ENCODE measurements at places on chromosomes 13 and 19.
A peak's percentile ranks its signal among the peaks of the same experiment; 100 is the strongest.

GRCh38 chr13:64397701-64398100 lies 2832.4 kb downstream of the PCDH9 start:
- DNase-seq, result no peak

DNA sequence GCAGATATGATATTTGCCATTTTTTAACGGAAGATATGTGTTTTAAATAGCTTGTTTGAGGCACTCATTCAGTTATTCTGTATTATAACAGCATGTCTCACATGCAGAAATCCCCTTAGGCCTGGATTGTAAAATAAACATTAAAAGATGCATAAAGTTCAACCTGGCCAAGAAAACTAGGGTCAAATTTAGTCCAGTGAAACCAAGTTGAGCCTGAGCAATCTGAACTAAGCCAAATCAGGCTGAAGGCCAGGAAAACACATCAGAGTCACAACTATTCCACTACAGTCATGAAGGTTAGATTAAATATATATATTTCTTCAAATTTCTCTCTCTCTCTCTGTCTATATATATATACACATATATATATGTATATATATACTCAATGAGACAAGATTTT lies 504.8 kb downstream of the SLITRK1 start:
- no peak for DNase-seq

GRCh38 chr19:43700395-43701000 lies 15.4 kb upstream of the IRGC start:
- peak; percentile 48 for DNase-seq

GRCh38 chr13:101919541-101920181 lies 467.2 kb downstream of the ITGBL1 start:
- no peak for DNase-seq

GRCh38 chr19:56333506-56333905 lies 18.9 kb upstream of the ZSCAN5A start:
- DNase-seq, result no peak

DNA sequence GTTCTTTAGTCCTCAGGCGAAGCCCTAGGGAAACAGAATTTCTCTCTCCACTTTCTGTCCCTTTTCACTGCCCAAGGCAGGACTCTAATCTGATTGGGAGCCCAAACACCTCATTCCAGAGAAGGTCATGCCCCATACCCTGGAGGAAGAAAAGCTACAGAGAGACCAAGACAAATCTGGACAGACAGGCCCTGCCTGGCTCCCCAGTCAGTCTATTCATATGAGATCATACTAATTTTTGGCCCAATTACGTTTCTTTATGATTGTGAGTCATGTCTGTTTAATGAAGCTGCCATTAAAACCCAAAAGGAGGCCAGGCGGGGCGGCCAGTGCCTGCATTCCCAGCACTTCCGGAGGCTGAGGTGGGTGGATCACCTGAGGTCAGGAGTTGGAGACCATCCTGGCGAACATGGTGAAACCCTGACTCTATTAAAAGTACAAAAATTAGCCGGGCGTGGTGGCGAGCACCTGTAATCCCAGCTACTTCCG lies 3.3 kb upstream of the AP3D1 start:
- DNase-seq, result no peak

- peak; percentile 71 for DNase-seq
These were observed 6.8 kb upstream of the ARRDC2 start for GRCh38 chr19:18000915-18001776.

DNA sequence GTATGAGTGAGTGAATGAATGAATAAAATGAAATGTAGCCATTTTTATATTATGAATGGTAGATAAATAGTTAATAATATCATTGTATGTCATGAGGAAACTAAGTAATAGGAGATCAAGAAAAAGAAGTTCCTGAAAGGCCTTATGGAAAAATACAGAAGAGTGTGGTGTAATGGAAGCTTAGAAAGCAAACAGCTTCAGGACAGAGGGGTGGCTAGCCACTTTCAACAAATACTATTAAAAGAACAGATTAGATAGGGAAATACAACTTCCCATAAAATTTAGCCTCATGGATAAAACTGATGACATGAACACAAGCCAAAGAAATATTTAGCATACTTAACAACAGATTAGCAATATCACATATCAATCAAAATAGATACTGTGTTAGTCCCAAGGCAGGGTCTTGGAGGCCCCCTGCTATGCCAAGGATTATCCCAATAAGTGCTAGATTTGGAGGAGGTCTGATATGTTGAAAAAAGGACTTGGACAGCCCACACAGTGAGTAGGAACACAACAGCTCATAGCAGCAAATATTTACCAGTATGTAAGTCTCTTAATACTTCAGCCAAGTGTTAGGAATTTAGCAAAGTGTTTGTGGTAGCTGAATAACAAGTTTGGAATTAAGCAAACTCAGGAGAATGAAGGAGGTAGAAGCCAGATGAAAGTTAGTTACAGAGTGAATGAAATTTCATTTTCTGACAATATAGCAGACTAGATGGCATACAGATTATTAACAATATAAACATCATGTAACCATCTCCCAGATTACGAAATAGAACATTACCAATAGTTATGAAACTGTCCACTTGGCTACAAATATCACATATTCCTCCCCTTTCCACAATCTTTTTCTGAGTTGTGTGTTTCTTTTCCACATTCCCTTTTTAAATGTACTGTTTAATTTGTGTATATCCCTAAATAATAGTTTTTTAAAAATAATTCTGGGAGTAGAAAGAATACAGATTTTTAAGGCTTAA lies 1632.0 kb downstream of the PCDH9 start:
- no peak for DNase-seq

- DNase-seq, result peak; percentile 58
These were observed 40.6 kb downstream of the PHF11 start for GRCh38 chr13:49536144-49536873.
